Left lobe of liver (tissue), 2 donors: ENCODE measurements at places on chromosomes 13 and 19.

GRCh38 chr13:111184458-111185401 lies 69.6 kb downstream of the ARHGEF7 start:
- no peak for DNase-seq

GRCh38 chr13:91017031-91017668 lies 330.3 kb upstream of the MIR17HG start:
- DNase-seq = no peak

GRCh38 chr19:58332697-58333096 lies 5.9 kb downstream of the ZSCAN22 start:
- DNase-seq = no peak

DNA sequence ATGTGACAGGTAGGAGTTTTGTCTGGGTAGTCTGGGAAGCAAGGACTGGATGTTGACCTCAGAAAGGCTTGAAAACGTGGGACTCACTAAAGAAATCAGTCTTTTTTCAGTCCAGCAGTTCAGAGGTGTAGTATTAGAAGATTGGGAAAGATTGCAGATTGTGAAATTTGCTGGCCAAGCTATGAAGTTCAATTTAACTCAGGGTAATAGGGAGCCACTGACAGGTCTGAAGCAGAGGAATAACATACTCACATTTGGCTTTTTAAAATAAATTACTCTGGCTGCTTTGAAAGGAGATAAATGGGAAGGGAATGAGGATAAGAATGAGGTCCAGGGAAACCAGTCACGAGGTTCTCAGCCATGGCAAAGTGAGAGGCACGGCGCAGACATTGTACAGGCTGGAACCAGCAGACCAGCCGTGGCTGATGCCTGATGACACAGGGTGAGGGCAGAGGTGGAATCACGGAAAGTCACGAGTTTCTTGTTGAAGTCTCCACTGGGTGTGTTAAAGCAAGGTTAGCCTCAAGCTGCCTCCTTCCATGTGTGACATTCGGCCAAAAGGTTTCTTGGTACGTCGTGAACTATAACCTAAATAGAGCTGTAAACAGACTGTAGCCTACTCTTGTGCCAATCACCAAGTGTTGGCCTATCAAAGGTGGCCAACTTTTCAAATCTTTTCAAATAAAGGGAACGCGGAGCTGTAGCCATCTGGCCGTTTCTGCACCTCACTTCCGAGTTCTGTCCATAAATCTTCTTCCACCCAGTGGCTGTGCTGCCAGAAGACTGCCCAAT lies 377.6 kb downstream of the IRS2 start:
- peak; percentile 75 for DNase-seq

DNA sequence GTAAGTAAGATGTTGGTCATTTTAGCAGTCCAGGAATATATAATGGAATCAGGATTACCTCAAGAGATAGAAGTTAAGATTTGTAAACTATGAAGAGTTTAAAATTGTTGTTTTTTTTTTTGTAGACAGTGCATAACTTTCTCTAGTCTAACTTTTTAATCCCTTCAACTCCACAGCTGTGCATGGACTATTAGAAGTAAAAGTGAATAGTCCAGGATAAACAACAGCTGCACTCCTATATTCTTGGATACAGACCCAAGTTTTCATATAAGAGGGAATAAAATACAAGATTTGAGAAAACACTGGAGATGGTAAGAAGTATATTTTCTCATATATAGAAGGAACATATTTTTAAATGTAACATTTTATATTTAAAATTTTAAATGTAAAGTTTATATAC lies 1509.9 kb downstream of the SLITRK5 start:
- no peak for DNase-seq

GRCh38 chr13:111515635-111516034 lies 195.2 kb downstream of the TEX29 start:
- DNase-seq = no peak

GRCh38 chr13:60494296-60494695 lies 97.3 kb downstream of the TDRD3 start:
- no peak for DNase-seq
